ENCODE measurements at places on chromosomes 3 and 15. TPM values are rescaled to one million over a fixed set of nuclear protein-coding genes. Genes with fewer than 3 reads are reported as not detected.

Gene ACKR2
- not detected for total RNA-seq

Gene CIDEC
- not detected for total RNA-seq

Gene IL5RA
- not detected for total RNA-seq

Gene LMAN1L
- total RNA-seq, result not detected

Gene SOX2
- not detected for total RNA-seq

Gene P3H2
- 41.9 TPM for total RNA-seq
